ENCODE measurements at places on chromosomes 7 and 10. TPM values are rescaled to one million over a fixed set of nuclear protein-coding genes. Genes with fewer than 3 reads are reported as not detected.

DNA sequence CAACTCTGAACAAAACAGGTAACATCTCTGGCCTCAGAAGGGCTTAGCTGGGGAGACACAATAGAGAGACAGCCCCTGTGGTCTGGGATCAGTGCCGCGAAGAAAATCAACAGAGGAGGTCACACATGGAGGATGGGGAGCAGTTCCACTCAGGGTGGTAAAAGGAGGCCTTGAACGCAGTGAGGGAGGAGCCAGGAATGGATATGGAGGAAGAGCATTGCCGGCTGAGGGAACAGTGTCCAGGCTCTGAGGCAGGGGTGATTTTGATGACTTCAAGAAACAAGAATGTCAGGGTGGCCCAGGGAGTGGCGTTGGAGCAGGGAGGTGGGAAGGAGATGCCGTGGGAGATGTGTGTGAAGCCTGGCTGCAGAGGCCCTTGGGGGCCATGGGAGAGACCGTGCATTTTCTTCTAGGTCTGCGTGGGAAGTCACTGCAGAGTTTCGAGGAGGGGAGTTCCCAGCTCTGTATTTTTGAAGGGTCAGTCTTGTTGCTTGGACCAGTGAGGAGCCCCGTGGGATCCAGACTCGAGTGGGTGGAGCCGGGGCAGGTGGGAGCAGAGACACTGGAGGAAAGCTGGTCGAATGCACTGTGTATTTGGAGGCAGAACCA is 35.7 kb upstream of the SH2D4B start:
- no peak for DNase-seq

DNA sequence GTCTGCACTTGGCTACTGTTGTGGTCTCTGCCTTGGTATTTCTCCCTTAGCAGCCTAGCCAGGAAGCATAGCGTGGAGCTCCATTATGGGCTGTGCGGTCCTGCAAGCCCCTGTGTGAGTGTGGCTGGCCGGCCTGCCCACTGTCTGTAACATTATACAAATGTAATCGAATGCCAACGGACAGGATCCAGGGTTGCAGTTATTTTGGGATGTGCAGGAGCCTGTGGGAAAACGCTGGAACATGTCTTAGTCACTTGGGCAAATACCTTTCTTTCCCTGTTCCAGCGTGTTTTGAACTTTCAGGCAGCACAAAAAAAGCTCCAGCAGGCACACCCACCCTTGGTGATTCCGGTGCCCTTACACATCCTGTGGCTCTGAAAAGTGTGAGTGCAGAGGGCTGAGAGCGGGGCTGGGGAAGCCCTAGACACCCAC is 29.5 kb downstream of the BAG3 start:
- DNase-seq: peak; percentile 57

DNA sequence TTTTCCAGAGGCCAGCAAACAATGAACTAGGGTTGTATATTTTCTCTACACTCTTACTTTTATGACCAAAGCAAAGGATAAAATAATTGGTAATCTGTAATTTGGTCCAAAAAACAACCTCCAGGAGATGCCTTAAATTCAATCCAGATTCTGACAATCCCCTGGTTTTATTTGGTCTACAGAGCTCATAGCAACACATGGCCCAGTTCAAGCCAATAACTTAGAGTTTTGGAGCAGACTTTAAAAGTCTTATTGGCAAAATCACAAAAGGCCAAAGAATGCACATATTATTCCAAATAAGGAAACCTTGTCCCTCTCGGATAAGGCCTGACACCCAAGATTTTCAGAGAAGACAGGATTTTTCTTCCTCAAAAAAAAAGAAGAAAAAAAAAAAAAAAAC is 51.9 kb downstream of the SORBS1 start:
- no peak for DNase-seq

- DNase-seq: no peak
These were observed 47.0 kb upstream of the RASGEF1A start for GRCh38 chr10:43313901-43314300.

GRCh38 chr10:124386186-124387077 is 32.3 kb downstream of the OAT start:
- DNase-seq: no peak

GRCh38 chr10:77592946-77593636 is 44.5 kb downstream of the KCNMA1 start:
- DNase-seq: no peak

Gene ZKSCAN1
- 42.6 TPM for total RNA-seq

Gene TAS2R41
- not detected for total RNA-seq
